ENCODE measurements at places on chromosomes 4 and X.

- no peak for DNase-seq
Observed at GRCh38 chr4:88297212-88297516, 12.8 kb upstream of the PPM1K start.

GRCh38 chr4:110970642-110971041 is 347.8 kb upstream of the PITX2 start:
- peak; percentile 40 for DNase-seq

GRCh38 chr4:22486276-22486675 is 29.6 kb downstream of the ADGRA3 start:
- no peak for DNase-seq

DNA sequence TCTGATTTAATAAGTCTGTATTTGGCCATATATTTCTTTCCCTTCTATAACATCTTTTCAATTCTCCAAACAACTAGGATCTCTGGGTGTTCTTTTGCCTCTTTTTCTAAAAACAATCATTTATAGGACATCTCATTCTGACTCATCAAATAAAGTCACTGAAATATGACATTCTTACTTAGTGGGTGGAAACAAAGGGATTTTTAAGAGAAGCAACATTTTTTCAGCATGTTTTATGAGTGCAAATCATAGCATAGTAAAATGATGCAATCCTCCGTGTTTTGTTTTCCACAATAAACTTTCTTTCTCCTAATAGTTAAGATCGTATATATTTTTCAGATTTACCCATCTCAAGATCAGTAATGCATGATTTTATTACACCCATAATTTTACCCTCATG is 179.8 kb downstream of the SPCS3 start:
- peak; percentile 75 for DNase-seq

- DNase-seq, result peak; percentile 58
Observed at GRCh38 chr4:71195924-71196323, 142.9 kb upstream of the SLC4A4 start.

DNA sequence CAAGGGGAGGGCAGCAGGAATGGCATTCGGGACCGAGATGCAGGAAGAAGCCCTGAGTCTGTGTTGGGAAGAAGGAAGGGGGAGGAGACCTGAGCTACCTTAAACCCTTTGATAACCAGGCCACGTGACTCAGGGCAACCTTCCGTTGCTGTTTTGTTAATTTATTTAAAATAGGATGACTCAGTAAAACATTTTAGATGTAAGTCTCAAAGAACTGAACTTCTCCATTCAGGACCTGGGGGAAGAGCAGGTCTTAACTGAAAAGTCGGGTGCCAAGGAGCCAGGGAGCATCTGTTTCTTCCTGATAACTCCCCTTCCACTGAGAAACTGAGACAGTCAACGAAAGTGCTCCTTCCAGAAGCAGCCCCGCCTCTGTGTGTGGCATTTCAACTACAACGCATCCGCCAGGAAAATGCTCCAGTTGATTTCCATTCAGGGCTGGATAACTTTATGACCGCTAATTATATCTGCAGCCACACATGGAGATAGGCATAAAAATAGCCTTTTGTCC is 88.0 kb downstream of the IRF2 start:
- no peak for DNase-seq

DNA sequence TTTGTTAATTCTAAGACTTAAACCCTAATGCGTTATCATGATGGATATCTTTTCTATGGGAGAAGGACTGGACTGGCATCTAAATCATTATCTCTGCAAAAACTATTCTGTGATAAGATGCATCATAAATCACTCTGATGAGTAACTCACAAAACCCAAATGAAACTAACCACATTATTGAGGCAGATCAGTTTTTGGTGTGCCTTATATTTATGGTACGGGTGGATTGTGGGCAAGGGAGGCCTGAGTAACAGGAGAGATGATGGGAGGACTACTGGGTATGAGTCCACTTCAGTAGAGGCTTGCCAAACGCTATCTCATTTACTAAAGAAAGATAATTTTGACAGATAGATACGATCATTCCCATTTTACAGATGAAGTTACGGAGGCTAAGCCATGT is 66.4 kb upstream of the GUCY1A1 start:
- DNase-seq, result no peak

DNA sequence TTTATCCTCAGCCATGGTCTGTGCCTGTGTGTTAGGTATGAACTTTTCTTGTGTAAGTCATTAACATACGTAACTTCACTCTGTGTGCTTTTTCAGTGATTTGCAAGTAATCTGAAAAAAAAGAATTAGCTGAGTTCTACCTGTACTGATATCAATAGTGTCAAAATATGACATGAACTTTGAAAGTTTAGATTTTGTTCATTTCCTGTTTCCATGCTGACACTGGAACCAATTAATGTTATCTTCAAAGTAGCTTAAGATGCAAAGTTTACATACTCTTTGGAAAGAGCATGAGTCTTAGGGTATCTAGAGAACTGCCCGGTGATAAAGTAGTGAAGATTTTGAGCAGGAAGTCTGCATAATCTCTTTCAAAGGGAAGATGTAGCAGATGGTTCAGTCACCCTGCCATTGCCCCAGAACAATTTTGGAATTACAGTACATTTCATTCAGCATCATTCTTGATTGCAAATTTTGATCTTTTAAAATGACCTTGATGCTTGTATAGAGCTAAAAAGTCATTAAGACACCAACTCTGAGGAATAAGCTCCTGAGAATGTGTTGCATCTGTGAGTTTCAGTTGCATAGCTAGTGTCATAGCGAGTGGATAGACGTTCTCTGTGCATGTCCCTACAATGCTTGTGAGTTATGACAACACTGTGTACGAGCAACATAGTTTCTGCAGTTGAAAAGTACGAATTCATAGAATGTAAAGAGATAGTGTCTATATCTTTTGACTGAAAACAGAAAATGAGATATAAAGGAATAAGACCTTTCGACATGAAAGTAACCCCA is 130.5 kb downstream of the PTTG2 start:
- DNase-seq, result no peak

DNA sequence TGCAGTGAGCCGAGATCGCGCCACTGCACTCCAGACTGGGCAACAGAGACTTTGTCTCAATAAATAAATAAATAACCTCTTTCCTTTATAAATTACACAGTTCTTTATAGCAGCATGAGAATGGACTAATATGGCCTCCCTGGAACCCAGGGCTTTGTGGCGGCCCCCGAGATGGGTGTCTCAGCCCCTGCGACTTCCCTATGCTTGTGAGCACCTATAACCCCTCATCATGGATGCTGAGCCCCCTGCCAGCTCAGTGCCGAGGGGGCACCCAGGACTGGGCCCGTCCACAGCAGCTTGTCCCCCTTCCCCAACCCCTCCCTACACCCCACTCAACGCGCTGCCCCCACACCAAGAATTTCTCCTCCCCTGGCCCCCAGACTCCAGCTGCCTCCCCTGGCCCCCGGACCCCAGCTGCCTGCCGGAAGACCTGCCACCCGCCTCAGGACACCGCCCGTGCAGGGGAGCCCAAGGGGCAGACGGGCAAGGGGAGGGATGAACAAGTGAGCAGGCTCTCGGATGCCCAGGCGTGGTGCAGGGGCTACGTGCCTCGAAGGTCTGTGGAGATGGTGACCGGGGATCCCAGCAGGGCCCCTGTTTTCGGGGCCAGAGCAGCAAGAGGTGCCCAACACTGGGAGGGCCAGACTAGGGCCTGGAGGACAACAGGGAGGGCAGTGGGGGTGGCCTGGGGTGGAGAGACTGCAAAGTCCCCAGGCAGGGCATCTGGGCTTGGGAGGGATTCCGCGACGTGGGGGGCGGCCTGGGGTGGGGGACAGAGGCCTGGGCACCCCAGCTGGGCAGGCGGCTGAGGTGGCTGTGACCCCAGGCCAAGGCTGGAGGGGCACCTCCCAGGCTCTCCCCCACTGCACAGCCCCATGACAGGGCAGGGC is 74.0 kb downstream of the FAM53A start:
- DNase-seq, result no peak

DNA sequence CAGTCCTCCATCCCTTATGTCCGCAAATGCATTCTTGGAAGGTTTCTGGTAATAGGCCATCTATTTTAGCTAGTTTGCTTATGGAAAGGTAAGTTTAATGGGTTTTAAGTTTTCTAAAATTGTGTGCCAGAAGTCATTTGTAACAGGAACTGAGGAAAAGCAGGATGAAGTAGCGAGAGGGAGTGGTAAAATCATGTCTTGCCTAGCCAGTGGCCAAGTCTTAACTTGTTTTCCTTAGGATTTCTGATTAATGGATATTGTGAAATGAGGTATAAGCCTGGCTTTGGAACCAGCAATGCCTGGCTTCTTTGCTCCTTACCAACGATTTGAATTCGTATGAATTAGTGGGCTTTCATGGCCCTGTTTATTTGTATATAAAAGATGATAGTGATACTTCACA is 7.3 kb downstream of the SEC24B start:
- peak; percentile 43 for DNase-seq

DNA sequence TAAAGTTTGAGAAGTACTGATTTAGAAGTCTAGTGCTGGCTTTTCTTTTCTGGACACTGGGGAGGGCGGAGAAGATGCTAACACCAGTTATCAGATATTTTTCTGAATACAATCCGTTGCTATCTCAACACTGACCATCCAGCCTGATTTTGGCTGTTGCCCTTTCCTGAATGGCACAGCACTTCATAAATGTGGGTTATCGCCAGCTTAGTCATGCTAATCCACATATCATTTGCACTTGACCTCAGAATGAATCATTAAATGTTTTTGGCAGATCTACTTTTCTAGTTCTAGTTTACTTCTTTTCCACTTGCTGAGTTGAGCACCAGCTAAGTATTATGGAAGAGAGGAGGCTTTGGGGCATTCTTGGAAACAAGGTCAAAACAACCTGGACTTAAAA is 60.8 kb upstream of the ESX1 start:
- DNase-seq, result no peak

DNA sequence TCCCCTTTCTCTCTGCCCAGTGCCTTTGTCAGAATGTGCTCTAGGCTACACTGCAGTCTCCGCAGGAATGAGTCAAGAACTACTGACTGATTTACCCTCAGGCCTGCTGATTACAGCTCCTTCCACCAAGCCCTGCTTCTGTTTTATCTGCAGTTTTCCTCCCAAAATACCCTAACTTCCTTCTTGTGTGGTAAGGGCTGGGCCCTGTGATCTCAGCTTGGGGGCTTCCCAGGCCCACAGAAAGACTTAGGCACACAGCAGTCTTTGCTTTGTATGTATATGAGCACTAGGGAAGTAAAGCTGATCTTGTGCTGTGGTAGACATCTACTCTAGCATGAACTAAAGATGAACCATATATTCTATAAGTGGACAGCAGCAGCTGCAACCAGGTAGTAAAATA is 18.8 kb downstream of the PAK3 start:
- no peak for DNase-seq

DNA sequence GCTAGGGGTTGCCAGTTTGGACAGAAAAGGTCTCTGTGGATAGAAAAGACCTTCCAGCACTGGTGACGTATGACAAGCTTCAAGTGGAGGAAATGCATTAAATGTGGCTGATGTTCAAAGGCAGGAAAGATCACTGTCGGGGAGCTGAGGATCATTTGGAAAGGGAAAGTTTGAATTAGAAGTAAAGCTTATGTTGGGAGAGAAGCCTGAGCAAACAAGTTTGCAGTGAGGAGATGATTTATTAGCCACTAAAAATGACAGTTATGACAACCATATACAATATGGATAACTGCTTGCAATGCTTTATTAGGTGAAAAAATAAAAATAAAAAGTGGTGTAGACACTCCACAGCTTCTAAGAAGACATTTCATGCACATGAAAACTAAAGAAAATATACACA is 135.3 kb upstream of the HS3ST1 start:
- no peak for DNase-seq

DNA sequence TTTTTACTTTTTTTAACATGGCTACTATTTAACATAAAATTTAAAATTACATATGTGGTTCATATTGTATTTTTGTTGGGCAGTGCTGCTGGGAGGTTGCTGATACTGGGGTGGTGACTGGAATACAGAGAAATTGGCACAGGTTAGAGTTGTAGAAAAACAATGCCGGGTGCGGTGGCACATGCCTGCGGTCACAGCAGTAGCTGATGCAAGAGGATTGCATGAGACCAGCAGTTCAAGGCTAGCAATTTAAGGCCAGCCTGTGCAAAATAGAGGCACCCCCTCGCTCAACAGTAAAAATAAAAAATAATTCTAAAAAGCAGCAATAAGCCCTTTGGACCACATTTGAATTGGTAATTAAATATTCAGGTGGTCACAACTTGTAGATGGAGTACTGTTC is 11.8 kb upstream of the CPE start:
- no peak for DNase-seq

GRCh38 chr4:184952522-184952921 is 65.8 kb upstream of the HELT start:
- no peak for DNase-seq

DNA sequence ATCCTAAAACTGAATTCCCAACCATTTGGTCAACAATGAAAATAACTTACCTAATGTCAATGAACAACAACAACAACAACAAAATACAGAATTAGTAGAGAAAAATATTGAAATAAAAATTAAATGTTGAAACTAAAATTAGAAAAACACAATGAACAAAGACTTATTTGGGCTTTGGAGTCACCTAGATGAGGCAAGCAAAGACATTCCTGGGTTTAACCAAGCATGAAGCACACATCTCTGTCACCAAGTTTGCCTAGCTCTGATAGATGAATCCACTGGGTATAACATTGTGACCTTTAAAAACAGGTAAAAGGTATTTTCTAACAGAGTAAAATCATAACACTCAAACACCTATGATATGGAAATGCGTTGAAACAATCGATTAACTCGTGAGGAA is 13.2 kb upstream of the SYTL5 start:
- DNase-seq, result no peak

DNA sequence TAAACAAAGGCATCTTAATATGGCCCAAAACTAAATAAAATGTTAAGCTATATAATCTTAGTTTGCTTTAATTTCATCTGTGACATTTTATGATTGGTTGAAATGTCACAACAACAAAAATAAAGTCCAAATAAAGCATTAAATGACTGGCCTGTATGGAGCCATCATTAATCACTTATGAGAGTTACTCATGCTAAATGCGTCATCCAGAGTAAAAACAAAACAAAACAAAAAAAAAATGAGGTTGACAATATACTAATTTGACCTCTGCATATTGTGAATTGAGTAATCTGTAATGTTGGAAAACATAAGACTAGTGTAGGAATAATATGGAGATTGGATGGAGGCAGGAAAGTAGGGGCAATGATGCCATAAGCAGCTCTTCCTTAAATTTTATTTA is 139.7 kb downstream of the MAPK10 start:
- DNase-seq, result peak; percentile 14

DNA sequence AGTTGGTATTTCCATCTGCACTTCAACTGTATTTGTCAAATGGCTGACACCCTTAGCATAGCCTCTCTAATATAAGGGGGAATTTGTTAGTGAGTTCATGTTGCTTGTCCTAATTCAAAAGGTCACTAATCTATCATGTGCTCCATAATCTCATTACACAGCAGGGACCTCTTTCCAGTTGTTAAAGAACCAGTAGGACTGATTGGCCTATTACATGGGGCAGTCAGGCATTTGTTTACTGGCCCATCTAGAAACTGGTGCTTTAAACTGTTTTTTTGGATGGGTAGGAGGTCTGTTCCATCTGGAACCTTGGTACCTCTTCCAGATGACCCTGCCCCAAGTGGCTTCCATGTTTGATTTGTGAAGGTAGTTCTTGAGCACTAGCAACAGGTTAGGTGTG is 11.4 kb downstream of the ANK2 start:
- DNase-seq, result no peak

- no peak for DNase-seq
Observed at GRCh38 chrX:104669063-104669462, 103.1 kb downstream of the IL1RAPL2 start.
